Panc1 (cell line): ENCODE measurements at places on chromosomes 7 and 10. TPM values are rescaled to one million over a fixed set of nuclear protein-coding genes. Genes with fewer than 3 reads are reported as not detected.

DNA sequence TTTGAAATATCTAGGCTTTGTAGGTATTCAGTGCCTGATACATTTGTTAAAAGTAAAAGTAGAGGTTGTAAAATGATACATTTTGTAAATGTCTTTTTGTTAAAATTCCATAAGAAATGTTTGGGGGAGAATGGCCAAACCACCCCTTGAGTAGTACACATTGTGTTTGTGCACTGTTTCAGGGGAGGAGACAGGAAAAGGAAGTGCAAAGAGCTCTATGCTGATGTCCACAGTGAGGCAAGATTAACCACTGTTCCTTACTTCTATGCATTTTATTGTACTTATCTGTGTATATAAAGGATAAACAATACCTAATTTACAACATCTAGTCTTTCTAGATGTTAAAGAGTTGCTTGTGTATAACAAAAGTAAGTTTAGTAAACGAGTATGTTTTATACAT lies 7.4 kb upstream of the CYCS start:
- no peak for DNase-seq

- DNase-seq: no peak
Measured at GRCh38 chr7:65441010-65441409, 67.4 kb downstream of the ZNF92 start.

DNA sequence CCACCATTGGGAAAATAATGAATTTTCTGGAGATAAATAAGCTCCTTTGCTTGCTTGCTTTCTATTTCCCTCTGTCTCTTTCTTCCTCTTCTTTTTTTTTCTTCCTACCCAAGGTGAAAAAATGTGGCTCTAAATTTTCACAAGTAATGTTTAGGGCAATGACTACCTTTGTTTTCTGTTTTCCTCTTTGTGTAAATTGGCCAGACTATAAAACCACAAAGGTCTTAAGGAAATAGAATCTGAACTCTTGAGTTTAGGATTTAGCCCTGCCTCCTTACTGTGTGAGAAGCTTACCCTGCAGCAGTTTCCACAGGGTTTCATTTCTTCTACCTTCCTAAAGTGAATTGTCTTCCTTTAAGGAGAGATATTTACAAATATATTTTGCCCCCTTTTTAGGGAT lies 330.4 kb downstream of the ARL4A start:
- no peak for DNase-seq

The CHRM2 gene
- not detected for total RNA-seq

GRCh38 chr7:99272476-99273045 lies at the start of gene MYH16:
MYH16 (plus strand) TSS chr7:99272839.
- DNase-seq: no peak

The MCU gene
- 31.6 TPM for total RNA-seq

The STYXL1 gene
- 57.6 TPM for total RNA-seq

The LIPA gene
- 172 TPM for total RNA-seq

The DOCK4 gene
- 10.8 TPM for total RNA-seq

- no peak for DNase-seq
Measured at GRCh38 chr7:8084836-8085235, 116.2 kb downstream of the GLCCI1 start.

The ADCY1 gene
- total RNA-seq: 2.1 TPM

- no peak for DNase-seq
Measured at GRCh38 chr7:158414002-158414401, 173.6 kb downstream of the PTPRN2 start.

GRCh38 chr10:132669208-132669861 lies 116.6 kb downstream of the NKX6-2 start:
- DNase-seq: no peak

GRCh38 chr10:3523309-3524050 lies 261.5 kb downstream of the KLF6 start:
- DNase-seq: no peak

The RHEB gene
- 259 TPM for total RNA-seq

DNA sequence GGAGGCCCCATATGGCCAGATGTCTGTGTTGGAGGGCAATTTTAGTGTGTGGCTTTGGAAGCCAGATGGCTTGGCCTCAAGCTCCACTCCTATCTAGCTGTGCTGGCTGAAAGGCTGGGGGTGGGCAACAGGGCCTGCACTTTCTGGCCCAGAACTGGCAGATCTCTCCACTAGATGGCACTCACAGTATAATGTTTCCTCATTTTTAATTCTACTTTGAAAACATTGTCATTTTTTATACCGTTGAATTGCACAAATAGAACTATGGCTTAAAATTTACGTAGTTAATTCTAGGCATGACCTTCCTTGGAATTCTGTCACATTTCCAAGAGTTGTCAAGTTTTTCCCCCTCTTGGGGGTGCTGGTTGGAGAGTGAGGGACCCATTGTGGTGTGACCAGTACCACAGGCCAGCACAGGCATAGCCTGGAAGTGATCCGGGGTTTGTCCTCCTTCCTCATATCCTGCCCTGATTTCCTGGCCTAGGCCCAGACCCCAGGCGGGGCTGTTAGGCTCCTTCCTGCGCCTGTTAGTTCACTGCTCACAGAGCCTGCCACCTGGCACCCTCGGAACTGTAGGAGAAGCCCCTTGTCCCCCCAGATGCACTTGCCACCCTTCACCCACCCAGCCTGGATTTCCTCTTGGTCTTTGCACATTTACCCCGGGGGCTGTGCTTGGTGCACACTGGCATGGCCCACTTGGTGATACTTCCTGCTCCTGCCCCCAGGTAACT lies 52.8 kb downstream of the ARHGAP22 start:
- DNase-seq: peak; percentile 22

DNA sequence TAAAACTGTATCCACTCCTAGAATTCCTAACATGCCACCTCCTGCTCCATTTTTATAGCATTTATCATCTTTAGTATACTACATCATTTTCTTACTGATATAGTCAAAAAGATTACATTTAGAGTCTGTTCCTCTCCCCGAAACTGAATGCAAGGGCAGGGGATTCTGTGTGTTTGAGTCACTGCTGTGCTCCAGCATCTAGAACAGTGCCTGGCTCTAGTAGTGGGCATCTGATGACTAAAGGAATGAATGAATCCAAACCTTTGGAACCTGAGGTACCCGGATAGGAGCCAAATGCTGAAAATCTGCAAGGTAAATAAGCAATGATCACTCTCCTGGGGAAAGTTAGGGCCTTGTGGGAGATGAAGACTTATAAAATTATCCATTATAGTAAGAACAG lies 18.9 kb downstream of the GOT1 start:
- no peak for DNase-seq

DNA sequence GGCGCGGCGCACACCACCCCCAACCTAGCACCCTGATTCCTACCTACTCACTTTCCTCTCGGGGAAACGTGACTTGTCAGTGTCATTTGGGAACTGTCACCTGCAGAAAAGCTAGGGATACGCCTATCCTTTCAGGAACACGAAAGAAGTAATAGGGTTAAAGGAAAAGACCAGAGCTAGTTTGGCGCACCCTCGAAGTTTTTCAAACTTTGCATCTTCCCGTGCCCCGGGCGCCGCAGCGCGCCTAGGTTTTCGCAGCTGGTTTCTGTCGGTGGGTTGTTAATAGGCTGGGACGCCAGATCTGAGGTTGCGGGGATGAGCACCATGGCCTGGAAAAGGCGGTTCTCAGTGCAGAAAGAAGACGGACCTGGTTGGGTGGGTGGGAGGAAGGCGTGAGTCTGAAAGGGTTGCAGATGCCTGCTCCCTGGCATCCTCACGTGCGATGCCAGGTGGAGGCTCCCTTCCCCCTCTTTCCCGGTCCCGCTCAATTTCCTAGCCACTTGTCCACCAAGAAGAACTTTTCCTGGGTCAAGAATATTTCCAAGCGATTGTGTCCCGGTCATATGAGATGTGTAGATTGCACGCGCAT lies 568 bp upstream of the MEOX2 start:
- DNase-seq: no peak

DNA sequence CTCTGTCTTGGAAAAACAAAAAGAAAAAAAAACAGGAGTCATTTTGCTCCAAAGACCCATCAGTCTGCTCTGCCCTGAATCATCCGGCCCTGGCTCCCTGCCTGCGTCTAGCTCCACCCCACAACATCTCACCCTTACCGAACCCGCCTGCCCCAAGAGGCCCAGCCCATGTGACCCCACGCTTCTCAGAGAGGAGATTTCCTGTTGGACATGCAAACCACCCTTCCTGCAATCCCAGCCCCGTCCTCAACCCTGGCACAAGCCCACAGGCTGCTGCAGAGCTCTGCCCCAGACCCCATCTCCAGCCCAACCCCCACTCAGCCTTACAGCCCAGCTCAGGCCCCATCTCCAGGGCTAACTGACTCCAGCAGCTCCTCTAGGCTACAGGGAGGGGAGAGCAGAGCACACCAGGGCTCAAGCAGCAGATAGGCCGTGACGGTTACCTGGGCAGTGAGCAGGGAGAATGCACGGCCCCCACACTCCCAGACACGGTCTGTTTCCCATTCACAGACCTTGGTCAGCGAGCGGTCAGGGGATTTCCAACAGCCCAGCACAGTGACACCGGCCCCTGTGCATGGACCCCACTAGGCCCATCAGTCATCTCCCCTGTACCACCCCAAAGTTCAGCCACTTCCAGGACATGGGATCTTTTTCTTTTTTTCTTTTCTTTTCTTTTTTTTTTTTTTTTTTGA lies 69.9 kb upstream of the GTF2I start:
- DNase-seq: no peak

The NPSR1 gene
- total RNA-seq: not detected

DNA sequence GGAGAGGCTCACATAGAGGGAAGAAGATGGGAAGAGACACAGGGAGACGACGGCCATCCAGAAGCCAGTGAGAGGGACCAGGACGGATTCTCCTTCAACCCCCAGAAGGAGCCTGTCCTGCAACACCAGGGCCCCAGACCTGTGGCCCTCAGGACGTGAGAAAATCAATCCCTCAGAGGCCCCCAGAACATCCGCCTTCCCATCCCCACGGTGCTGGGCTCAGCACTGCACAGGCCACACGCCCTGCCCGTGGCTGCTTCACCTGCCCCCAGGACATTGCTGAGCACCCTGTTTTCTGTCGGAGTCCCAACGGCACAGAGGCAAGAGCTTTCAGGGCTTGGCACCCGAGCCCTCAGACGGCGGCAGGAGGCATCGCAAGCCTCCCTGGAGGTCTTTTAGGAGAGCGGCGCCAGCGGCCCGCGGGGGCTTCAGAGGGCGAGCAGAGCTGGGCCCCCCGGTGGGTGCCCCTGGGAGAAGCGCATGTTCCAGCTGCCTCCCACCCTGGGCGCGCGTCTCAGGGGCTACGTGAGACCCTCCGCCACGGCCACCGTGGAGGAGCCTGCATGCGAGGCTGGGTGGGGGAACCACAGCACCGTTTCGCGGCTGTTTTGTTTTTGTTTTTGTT lies 42.8 kb downstream of the PDGFA start:
- no peak for DNase-seq

The FBXL15 gene
- total RNA-seq: 7.9 TPM

DNA sequence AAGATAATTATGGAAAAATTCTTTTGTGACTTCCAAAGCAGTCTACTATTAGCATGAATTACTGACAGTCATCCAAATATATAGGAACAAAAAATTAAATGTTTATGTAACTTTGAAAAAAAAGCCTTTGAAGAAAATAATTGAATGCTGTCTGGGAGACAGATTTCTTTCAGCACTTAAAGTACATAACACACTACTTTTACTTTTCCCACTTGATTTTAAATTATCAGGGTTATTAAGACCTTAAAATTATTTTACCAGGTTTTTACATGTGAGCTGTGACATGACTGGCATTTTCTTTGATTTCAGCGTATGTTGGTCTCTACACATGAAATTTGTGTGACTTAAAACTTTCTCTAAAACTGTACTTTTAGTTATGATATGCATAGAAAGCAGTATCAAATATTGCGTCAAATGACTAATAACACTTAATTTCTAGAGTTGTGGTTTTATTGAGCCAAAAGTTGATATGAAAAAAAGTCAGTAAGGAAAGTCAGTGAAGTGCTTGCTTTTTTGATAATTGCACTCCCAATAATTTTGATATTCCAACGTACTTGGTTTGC lies 3.1 kb downstream of the PTEN start:
- no peak for DNase-seq

GRCh38 chr10:131187926-131188325 lies 123.6 kb downstream of the TCERG1L start:
- DNase-seq: no peak

The TNPO3 gene
- total RNA-seq: 71.8 TPM

- DNase-seq: no peak
Measured at GRCh38 chr10:43708262-43708661, 59.6 kb upstream of the ZNF32 start.

GRCh38 chr7:145263886-145264285 lies 428.0 kb upstream of the TPK1 start:
- no peak for DNase-seq

The C1QL3 gene
- not detected for total RNA-seq

The PRLHR gene
- not detected for total RNA-seq

The BMS1 gene
- 32.3 TPM for total RNA-seq

DNA sequence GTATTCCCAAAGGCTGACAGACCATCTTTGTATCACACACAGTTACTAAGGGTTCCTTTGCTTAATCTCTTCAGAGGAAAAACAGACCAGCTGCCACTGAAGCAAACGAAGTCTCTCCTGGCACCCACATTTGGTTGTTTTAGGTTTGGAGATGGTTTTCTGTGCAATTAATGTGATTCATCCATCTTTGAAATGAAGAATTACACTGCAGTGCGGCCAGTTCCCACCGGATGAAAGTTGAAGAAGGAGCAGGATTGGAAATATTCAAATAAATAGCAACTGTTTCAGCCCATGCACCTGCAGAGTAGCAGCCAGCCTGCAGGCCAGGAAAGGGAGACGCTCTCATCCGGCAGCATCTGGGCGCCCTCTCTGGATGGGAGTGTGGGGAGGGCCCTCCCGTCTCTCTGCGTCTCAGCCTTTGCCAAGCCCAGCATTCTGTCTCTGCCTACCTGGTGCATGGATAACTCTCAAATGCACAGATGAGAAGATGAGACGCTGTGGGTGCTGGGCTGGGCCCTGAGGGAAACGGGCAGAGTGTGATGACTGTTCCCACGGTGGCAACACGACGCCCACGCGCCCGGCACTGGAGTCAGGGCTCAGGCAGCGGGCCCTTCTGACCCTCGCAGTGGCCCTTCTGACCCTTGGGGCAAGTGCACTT lies 214.0 kb downstream of the PTPRN2 start:
- DNase-seq: no peak

The SND1 gene
- total RNA-seq: 176 TPM

The ANXA7 gene
- 165 TPM for total RNA-seq

DNA sequence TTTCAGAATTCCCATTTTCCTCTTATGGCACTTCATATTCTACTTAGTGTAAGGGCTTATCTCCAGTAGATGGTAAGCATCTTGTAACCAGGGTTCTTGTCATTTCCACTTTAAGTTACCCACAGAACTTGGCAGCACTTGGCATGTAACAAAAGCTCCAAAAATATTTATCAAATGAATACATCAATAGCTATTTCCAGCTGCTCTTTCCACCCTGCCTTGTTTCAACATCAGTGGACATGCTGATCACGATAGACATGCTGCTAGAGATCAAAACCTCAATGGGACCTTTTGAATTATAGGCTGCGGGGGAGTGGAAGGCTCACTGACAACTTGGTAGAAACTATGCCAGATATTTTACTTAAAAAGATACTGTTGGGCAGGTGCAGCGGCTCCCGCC lies 32.9 kb downstream of the HOXA1 start:
- no peak for DNase-seq
